Endothelial cell of umbilical vein (primary cell): ENCODE measurements at places on chromosomes 7 and 10.

DNA sequence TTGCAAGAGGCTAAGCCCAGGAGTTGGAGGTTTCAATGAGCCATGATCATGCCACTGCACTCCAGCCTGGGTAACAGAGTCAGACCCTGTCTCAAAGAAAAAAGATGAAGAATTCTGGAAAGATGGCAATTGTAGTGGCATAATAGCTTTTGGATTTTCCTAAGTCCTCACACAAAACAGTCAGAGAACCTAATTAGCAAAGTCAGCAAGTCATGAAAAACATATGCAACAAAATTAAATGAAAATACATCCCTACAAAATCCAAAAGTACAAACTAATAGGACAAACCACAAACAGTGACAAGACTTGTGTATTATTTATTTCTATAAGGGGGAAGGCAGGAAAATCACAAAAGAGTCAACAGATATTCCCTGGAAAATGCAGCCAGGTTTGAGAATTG, 362.3 kb upstream of the PLXDC2 start:
- DNase-seq: no peak

DNA sequence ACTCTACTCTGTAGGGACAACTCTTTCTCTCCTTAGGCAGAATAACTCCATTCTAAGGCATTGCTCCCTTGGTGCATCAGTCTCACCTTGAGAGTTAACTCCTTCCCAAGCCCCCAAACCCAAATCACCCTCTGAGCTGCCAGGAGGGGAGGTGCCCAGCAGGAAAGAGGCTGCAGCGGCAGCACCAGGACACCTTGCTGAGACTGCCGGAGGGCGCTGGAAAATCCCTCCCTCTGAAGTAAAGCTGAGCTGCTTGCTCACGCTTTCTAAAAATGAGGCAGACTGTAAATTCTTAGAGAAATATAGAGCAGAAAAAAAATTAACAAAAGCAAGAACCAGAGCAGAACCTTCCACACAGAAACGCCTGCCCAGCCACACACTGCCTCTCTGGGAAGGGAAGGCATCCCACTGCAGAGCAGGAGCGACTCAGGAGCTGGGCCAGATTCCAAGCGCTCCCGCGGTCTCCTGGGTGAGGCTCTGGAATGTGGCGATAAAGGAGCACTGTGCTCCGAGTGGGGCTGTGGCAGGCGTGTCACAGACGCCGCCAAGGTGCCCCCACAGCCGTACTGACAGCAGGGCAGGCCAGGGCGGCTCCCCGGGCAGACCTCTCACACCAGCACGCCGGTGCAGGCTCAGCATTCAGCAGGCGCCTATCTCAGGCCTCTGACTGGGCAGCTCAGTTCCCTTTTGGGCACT, 202.1 kb downstream of the TNS3 start:
- no peak for DNase-seq

- DNase-seq: no peak
These were observed 81.8 kb upstream of the CTTNBP2 start for GRCh38 chr7:117955046-117955445.

DNA sequence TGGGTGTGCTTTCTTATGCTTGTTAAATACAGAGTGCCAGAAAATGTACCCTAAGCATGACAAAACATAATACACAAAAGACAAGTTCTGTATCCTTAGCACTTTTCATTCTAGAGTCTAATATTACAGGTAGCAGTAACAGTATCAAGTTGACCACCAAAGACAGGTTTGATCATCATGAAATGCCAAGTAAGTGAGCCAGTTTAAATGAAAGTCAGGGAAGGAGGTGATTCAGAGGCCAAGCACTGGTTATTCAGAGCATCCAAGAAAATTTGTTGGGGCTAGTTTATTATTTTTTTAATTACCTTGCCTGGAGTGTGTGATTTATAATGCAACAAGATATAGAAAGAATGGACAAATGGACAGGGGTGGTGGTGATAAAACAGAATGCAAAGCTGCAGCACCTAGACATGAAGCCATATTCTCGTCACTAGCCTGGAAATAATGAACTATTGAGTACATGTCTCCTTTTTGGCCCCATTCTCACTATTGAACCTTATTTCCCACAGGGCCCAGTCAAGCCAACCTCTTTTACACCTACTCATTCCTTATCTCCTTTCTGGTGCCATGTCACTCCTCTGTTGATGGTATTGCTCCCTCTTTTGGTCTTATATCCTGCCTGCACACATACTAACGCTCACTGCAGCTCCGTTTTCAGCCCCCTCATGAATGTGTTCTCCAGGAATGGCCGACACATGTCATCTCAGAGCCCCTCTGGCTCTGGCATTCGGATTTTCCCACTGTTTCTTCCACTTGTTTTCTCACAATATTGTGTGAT, 78.6 kb upstream of the GLCCI1 start:
- DNase-seq: no peak

GRCh38 chr7:33792547-33793105, 112.7 kb upstream of the BMPER start:
- DNase-seq: no peak
